EH (cell line): ENCODE measurements at places on chromosomes 3 and 15.

DNA sequence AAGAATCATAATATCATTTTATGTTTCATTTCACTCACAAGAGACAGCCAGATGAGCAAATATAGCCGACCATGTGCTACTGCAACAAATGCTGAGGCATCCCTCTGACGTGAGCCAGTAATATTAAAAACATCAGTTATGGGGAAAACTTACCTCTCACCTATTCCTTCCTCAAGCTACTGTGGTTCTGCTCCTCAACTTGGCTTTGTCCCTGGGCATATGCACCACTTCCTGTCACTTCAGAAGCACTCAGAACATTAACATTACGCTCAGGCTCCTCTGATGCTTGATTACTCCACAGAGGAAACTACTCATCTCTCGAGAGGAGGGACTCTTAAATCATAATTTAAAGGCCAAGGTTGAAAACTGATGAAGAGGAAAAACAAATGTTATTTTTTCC lies 457.0 kb upstream of the ALCAM start:
- peak; percentile 49 for DNase-seq

DNA sequence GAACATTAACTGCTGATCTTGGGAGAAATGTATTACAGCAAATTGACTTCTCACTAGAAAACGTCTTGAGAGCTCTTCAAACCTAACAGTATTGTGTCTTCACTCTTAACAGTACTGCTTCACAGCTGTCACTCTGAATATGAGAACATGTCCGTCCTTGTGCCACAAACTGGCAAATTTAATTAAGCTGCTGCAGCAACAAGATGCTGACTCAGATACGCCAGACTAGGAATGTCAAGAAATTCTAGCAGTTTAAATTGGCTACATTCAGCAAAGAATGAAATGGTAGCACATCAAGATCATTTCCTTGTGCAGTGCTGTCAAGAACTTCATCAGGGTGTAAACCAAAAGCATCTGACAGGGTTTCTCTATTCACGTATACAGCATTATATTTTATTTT lies 7.6 kb downstream of the ICE2 start:
- DNase-seq, result no peak

GRCh38 chr15:44501768-44502366 lies 35.1 kb upstream of the EIF3J start:
- DNase-seq, result peak; percentile 61

GRCh38 chr15:67840749-67841512 lies 1.1 kb upstream of the RNU6-1 start:
- DNase-seq, result peak; percentile 54

DNA sequence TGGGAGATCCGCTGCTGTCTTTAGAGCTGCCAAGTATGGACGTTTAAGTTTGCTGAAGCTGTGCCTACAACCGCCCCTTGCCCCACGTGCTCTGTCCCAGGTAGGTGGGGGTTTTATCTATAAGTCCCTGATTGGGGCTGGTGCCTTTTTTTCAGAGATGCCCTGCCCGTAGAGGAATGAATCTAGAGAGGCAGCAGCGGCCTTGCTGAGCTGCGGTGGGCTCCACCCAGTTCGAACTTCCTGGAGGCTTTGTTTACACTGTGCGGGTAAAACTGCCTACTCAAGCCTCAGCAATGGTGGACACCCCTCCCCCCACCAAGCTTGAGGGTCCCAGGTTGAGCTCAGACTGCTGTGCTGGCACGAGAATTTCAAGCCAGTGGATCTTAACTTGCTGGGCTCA lies 83.4 kb upstream of the FGF7 start:
- DNase-seq, result no peak

GRCh38 chr3:112117415-112117814 lies 15.6 kb downstream of the GCSAM start:
- no peak for DNase-seq

GRCh38 chr15:90334304-90334731 lies 17.8 kb upstream of the ZNF774 start:
- DNase-seq, result no peak

DNA sequence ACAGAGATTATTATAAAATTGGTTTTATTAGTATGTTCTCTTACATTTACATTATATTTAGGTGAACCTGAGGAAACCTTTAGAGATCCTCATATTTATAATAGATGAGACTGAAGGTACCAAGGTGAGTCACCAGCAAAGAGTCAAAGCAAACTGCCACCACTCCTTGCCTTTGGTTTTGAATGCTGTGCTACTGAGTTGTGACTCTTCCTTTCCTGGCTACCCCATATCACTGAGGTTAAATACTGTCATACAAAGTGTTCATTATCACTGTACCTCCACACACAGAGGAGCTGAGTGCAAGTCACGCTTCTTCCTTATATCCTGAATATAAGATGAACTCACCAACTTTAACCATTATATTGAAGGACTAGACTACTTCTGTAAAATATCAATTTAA lies 168.2 kb downstream of the CBLB start:
- DNase-seq, result no peak

DNA sequence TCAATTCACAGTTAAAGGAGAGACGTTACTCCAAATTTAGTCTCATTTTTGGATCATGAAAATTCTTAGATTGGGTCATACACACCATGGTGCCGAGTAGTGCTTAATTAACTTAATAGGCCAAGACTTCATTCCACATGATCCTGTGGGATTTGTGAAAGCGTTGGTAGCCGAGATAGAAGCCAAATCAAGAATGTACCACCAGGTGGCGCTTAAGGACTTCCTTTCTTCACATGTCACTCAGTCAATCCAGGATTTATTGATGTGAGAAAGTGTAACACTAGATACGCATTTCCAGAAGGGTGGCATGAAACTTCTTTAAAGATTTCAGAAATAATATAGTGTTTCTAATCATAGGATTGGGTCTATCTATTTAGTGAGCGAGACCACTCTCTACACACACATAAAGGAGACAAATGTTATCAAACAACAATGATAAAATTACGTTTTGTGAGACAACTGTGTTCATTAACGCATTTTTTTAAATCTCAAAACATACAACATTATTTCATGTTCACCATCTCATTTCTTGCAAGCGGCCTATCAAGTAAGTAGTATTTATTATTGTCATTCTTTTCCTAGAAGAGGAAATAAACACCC lies 436.1 kb downstream of the CHL1 start:
- DNase-seq, result peak; percentile 6

GRCh38 chr15:38961456-38961855 lies 396.8 kb upstream of the RASGRP1 start:
- DNase-seq, result no peak

DNA sequence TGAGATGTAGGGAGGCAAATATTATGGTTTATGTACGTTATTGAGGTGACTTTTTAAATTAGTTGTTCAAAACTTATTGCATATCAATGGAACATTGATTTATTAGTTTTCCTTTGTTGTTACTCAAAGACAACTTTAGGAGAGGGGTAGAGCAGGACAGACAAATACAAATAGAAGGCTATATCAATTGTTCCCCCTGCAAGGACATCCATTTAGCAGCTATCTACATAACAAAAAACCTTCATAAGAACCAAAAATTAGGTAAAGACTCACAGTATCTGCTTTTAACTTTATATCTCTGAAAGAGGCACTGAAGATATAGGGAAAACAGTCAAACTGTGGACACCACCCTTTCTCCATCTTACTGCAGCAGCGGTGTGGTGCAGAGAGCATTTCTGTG lies 958.8 kb downstream of the DIPK2A start:
- no peak for DNase-seq

- no peak for DNase-seq
These were observed 730.3 kb downstream of the ZNF385D start for GRCh38 chr3:21020681-21021080.

- DNase-seq, result no peak
These were observed 269.0 kb downstream of the GOLGA6L6 start for GRCh38 chr15:20272422-20273184.

DNA sequence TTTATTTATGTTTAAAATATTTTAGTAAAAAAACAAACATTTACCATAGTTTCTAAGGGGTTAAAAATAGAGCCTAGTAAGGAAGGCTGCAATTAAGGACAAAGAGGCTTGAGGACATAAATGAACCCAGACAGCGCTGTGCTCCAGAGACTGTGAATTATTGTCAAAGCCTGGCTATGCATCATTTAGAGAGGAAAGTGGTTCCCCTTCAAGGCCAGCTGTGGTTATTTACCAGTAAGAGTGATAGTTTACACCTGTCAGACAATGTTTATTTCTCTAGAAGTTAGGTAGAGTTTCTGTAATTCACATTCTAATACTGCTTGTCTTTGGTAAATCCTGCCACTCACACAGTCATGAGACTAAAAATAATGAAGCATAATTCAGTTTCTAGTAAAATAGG lies 32.4 kb upstream of the PIK3R4 start:
- no peak for DNase-seq

DNA sequence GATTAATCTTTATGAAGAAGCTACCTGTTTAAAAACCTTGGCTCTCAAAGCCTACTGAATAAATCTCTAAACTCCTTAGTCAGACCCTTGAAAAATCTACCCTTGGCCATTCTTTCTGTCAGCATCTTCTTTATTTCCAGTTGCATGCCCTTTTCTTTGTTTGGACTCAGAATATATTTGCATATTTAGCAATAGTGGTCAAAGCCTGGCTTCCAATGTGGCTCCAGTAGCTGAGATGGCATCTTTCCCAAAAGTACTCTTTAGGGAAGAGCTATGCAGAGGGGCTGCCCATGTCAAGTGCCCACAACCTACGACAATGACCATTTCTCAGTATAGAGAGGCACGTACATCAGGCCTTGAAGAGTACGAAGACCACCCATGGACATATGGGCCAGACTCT lies 47.2 kb downstream of the TLNRD1 start:
- DNase-seq, result no peak

DNA sequence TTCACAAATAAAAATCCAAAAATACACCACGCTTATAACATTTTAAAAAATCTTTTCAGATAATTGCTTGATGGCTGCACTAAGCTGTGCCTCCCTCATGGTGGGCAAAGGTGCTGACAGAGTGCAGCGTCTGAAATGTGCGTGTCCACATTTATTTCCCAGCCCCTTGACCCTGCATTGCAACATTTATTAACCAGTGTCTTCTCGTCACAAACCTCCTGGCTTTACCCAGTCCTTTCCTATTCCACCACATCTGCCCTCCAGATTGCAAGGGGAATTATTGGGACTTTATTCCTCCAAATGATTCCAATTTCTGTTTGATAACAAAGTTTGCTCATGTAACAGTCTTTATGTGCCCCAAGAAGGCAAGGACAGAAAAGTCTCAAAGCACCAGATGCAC lies 5.5 kb downstream of the RASGRP1 start:
- no peak for DNase-seq

- peak; percentile 59 for DNase-seq
These were observed 207.9 kb upstream of the COL8A1 start for GRCh38 chr3:99430348-99431134.

DNA sequence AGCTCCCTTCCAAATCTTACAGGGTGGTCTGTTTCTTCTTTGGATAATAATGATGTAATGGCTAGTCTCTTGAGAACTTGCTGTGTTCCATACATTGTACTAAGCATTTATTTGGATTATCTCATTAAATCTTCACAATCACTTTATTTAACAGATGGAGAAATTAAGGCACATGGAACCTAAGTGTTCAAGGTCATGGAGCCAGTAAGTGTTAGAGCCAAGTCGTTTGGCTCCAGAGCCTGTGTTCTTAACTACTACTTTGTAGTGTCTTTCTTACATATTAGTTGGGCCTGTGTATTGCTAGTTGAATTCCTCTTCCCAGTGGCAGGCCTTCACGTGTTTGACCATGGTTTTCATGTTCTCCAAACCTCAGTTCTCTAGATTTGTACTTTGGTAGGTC lies 177.8 kb downstream of the ATG7 start:
- DNase-seq, result no peak

DNA sequence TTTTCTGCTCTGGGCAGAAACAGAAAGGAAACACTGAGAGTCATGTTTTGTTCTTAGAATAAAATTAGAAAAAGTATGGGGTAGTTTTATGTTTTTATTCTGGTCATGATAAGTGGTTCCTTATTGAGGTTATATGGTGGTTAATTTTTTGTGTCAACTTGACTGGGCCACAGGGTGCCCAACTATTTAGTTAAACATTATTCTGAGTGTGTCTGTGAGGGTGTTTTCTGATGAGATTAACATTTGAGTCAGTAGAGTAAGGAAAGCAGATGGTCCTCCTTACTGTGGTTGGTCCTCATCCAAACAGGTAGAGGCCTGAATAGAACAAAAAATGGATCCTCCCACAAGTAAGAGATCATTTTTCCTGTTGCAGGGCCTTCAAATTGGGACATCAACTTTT lies 98.9 kb downstream of the C3orf38 start:
- DNase-seq, result no peak

- DNase-seq, result no peak
These were observed 27.1 kb downstream of the SLC12A1 start for GRCh38 chr15:48233246-48233645.

DNA sequence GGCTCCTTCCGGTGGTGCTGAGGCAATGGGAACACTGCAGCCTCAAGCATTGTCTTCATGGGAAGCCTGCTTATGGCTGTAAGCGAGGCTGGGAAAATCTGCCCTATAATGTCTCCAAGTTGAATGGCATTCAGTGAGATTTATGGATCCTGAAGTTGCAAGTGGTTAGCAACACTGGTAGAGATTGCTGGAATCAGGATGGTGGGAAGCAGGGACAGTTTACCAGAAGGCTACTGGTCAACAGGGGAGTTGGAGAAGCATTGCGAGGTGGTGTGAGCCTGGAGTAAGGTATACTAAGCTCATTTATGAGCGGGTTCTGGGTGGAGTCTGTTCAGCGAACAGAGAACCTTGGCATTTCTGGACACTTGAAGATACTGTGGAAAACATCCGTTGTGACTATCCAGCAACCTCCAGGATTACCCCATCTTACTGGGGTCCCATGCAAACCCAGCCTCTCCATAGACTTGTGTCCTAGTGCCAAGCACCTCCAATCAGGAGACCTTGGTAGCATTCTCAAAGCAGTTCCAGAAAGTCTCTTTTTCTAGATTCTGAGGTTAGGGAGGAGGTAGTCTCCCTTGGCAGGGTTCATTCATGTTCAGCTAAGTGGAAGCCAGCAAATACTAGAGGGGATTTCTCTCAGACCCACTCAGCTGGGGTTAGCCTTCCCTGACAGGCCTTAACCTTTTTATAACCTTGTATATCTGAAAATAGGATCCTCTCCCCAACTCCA lies 7.3 kb downstream of the RPSA start:
- peak; percentile 32 for DNase-seq

- no peak for DNase-seq
These were observed 4.1 kb downstream of the FBLN2 start for GRCh38 chr3:13552857-13553652.

DNA sequence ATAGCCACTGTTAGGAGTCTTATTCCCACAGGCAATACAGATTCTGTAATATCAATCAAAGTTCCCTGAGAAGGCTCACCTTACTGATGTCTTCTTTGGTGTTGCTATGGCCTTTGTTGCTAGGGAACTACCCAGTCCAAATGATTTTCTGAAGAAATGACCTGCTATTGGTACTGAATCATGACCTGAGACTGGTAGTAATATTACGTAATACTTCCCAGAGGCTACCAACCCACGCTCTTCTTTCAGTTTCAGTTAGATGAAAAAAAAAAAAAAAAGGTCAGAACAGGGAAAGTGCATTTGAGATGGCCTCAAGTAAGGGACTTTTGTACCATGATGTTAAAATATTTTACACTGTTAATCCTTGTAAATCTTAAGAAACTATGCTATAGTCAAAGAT lies 1092.5 kb upstream of the EPHA6 start:
- no peak for DNase-seq
